ENCODE measurements at places on chromosomes 3 and 15.

GRCh38 chr15:43702701-43703424, 9.2 kb downstream of the CKMT1A start:
- DNase-seq: no peak

GRCh38 chr3:194906970-194907629, 221.4 kb downstream of the FAM43A start:
- DNase-seq: no peak

GRCh38 chr15:64163659-64164362, 989 bp upstream of the PPIB start:
- no peak for DNase-seq

DNA sequence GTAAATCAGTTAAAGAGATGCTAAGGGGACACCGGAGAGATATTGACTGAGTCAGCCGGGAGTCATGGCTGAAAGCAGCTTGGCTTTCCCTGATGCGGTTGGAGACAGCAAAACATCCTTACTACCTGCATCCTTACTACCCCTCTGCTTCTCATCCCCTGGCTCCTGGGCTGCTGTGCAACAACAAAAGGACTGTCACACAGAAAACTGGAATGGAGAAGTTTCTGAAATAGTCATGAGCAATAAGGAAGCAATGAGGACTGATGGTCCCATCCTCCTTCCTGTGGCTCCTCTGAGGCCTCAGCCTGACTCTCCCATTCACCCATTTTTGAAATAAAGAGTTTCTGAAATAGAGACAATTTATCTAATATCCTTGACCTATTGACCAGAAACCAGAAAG, 1.1 kb downstream of the HCLS1 start:
- no peak for DNase-seq

GRCh38 chr3:51717446-51717845, 10.6 kb downstream of the GRM2 start:
- no peak for DNase-seq

DNA sequence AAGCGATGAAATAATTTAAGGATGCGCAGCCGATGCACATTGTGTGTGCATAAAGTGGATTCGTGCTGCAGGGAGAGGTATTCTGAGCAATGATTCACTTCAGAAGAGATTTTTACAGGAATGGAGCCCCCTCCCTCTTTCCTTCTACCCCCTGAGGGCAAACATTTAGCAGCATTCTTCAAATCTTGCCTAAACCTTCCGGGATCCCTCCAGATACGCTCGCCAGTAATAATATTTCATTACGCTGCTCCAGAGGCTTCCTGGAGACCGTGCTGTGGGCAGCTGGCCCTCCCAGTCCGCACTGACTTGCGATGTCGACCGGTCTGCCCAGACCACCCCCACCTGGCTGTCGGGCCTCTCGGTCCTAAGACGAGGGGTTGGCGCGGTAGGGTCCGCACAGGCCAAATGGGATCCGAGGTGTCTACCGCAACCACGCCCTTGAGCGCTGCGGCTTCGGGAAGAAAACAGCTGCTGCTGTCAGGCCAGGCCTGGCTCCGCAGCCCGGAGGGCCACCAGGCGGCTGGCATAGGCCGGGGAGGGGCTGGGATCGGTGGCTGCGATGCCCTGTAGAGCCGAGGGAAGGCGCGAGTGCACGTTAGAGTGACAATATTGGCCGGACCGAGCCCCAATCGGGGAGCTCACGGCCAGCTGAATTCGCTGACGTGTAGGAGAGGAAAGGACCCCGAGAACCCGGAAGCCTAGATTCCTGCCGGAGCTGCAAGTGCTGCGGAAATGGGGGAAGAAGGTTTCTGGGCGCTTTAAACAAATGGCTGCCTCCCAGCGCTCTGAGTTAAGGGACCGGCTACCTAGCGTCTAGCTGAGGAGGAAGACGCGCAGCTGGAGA, 14.3 kb downstream of the ZIC4 start:
- DNase-seq: no peak

DNA sequence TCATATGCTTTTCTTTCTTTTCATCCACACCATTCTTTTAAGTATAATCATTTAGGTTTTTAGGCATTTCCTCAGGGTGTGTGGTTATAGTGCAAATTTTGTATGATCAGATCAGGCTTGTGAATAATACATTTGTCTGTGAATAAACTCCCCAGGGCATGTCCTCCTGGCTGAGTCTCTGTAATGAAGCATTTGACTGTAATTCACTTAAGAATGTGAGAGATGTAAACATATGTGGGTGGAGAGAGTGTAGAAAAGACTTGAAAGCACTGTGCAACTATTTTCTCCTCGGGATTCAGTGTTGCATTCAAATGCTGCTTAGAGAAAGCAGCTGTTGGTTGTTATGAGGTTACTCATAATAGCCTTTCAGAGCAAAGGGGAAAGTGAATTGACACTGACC, 996.5 kb downstream of the TUSC7 start:
- DNase-seq: no peak

DNA sequence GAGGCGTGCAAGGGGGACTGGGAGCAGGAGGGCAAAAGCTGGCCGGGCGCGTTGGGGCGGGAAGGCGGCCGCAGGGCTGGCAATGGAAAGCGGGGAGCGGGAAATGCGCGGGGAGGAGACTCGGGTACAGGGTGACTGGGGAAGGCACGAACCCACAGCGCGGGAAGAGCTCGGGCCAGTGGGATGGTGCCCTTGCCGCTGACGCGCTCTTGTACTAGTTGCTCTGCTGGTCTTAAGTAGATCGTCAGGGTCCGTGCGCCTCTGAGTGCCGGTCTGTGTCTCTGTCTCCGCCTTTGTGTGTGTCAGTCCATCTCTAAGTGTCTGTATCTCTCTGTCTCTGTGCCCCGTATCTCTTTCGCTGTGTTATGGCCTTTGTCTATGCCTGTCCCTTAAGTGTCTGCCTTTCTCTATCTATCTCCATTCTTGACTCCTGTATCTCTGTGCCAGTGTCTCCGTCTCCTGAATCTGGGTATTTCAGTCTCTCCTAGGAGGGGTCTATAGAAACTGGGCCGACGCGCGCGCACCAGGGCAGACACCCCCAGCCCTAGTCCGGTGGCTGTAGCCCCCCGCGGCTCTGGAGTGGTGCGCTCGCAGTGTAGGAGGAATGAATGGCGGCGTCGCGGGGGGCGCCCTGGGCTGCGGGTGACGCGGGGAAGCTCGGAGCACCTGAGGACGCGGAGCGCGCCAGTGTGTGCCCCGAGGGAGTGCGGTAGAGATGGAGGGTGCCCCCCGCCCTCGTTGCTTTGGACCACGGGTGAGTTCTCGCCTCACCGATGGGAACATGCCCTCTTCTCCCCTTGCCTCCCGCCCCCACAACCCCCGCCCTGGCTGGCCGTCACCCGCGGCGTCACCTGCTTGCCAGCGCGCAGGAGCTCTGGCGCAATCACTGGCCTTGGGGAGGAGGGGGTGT, 756 bp upstream of the CAMK2N2 start:
- DNase-seq: peak; percentile 32

- DNase-seq: no peak
Measured at GRCh38 chr3:124283652-124284023, 291.7 kb upstream of the ROPN1 start.

DNA sequence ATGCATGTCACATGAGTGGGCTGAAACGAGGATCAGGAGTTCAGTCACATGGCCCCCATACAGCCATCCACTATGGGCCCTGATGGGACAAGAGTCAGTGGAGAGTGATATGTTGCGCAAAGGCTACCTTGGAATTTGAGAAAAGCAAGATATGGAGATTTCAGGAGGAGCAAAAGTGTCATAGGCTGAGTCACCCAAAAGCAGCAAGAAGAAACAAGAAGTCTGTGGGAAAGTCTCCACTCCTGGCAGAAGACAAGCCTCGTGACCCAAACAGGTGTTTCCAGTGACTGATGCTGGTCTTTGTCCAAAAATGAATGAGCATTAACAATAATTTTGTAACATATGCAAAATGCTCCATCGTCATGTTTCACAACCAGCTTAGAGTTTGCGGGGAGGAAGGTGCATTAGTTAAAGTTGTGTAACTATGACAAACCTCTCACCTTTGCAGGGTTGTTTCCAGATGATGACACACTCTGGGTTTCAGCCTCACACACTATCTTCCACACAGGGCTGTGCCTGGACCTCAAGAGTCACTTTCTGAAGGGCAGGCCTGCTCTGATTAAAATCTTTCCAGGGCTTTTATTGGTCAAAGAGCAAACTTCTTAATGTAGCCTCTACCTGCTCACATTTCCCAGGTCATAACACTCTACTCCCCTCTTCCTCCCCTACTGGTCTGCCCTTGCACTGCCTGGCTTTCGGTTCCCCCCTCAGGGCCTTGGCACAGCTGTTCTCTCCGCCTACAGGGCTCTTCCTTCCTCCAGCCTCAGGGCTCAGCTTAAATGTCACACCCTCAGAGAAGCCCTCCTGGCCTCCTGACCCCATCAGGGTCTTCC, 3.9 kb upstream of the DNASE1L3 start:
- DNase-seq: peak; percentile 54

GRCh38 chr15:60343221-60343970, 54.4 kb downstream of the ANXA2 start:
- no peak for DNase-seq

DNA sequence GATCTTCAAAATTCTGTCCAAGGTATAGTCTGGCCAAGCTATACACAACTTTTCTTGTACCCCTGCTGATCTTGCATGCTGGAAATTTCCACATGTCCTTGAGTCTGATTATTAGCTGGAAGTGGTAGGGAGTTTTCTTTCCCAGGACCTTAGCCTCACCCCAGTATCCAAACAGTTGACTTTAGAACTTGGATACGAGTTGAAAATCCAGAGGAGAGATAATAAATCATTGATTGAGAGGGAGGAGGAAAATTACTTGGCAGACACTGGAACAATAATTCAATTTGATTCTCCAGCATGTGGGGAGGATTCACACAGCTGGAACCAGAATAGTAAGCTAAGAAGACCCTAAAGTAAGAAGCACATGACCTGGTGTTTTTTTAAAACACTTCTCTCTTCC, 116.4 kb downstream of the IL5RA start:
- DNase-seq: no peak

DNA sequence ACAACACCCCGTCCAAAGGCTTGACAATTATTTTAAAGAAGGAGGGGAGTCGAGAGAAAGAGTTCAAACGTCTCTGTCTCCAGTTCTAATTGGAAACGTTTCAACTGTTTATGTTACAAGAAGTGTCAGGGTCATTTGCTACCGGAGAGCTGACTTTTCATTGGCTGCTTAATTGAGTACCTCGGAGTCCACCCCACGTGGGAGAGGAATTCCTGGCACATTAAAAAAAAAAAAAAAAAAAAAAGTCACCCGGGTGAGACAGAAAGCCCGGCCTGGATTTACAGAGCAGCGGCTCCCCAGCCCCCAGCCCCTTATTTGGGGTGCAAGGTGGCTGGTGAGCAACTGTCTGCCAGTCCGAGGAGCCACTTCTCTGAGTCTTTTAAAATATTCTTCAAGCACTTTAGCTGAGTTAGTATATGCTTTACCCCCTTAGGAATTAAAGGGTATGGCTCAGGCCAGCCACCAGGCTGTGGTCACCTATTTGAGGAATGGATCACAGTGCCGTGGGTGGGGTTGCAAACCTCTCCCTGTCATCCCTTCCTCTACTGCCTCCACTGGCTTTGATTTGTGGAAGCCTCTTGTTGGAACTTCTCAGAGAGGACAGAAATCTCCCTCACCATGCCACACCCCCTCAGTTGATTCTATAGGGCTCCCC, 3.9 kb upstream of the TLE3 start:
- DNase-seq: no peak

GRCh38 chr3:79314544-79314943, 453.3 kb downstream of the ROBO1 start:
- DNase-seq: no peak

DNA sequence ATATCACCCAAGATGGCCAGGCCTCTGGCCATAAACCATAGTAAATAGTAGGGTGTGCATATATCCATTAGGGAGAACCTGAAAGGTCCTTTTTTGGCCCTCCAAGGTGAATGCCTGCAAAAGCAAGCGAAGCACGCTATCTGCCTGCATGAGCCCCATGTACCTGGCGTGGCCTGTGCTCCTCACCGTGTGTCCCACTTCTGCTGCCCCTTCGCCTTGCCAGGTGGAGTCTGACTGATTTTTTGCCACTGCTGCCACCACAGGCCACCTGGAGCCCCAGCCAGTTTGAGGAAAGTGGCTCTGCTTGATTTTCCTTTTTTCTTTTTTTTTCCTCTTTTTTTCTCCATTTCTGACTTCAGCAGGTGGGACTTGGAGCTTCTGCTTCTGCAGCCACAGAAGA, 139.7 kb downstream of the SNRPN start:
- DNase-seq: no peak

Measured in CD4-positive, alpha-beta T cell treated with Interleukin-15 for 1 hour (primary cell).